ENCODE measurements at places on chromosomes 4 and X.

GRCh38 chr4:100421361-100421978, 96.4 kb downstream of the EMCN start:
- DNase-seq, result peak; percentile 42

- DNase-seq, result peak; percentile 48
Observed at GRCh38 chr4:56990109-56990905, 11.6 kb downstream of the POLR2B start.

GRCh38 chr4:123301923-123302322, 94.7 kb upstream of the SPRY1 start:
- no peak for DNase-seq

DNA sequence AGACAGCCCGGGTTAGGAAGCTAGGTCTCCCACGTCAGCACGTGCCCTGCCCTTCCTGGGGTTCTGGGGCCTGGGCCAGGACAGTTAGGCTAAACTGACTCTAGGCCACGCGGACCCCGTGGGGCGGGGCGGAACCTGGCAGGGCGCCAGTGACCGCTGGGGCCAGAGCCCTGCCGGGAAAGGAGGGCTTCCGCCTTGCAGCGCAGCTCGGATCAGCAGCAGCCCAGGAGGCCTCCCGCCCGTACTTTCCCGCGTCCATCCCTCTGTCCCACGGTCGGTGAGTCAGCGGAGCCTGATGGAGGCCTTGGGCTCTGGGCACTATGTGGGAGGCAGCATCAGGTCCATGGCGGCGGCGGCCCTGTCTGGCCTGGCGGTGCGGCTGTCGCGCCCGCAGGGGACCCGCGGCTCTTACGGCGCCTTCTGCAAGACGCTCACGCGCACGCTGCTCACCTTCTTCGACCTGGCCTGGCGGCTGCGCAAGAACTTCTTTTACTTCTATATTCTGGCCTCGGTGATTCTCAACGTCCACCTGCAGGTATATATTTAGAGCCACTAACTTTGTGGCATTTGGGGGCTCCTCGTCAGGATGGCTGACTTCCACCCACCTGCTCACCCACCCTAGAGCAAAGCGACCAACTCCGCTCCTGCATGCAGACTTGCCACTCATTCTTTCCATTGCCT, at the start of gene SMIM10:
Gene SMIM10 (plus strand): TSS at position 191 of the 681 bp plus-strand sequence. CDS start 105 bp downstream, at position 296.
- peak; percentile 53 for DNase-seq

- no peak for DNase-seq
Observed at GRCh38 chrX:149515954-149516602, 11.0 kb upstream of the IDS start.

Data from mesendoderm (in vitro differentiated cells).